Astrocyte of the spinal cord (primary cell): ENCODE measurements at places on chromosomes 6 and 20.

DNA sequence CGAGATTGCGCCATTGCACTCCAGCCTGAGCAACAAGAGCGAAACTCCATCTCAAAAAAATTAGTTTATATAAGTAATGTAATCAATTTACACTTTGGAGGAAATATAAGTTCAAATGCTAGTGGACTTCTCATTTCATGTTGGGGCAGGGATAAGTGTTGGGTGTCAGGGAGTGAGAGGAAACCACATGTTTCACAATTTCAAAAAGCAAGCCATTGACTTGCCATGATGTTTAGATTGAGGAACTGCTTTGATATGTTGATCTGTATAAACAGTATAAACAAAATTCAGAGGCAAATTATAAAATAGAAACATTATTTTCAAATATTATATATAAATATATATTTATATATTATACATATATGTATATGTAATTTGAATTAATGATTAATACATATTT lies 42.7 kb downstream of the FILIP1 start:
- DNase-seq, result no peak

- DNase-seq, result peak; percentile 72
These were observed 74.6 kb upstream of the THBS2 start for GRCh38 chr6:169328112-169328801.

DNA sequence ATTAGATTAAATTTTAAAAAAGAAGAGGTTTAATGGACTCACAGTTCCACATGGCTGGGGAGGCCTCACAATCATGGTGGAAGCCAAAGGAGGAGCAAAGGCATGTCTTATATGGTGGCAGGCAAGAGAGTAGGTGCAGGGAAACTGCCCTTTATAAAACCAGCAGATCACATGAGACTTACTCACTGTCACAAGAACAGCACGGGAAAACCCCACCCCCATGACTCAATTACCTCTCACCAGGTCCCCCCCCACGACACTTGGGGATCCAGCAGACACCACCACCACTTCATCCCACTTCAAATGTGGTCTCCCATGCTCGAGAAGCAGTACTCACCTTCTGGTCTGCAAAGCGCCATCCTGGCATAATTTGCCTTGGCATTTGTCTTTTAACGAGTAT lies 24.6 kb downstream of the MTFR2 start:
- DNase-seq, result no peak

DNA sequence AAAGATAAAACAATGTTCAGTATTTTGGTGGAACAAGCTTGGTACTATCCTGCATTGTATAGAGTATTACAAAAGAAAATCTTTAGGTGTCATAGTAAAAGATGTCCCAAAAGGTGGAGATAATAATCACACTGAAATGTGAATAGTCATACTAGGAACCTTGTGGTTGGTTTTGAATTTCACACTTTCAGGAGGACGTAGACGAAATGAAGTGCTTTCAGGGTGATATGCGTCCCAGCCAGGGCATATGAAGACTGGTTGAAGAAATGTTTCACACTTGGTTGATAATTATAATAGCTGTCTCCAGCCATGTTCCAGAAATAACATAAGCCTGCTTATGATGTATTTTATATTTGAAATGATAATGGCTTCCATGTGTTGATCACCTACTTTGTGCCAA lies 60.4 kb downstream of the SCAND1 start:
- no peak for DNase-seq

- DNase-seq, result no peak
These were observed 109.3 kb downstream of the DNAH8 start for GRCh38 chr6:38824243-38824894.

GRCh38 chr6:36728289-36729160 lies 30.9 kb downstream of the RAB44 start:
- DNase-seq, result no peak

GRCh38 chr6:11214084-11214833 lies 18.2 kb downstream of the NEDD9 start:
- no peak for DNase-seq

- no peak for DNase-seq
These were observed 59.4 kb downstream of the SLC35B3 start for GRCh38 chr6:8375916-8376315.

- DNase-seq, result no peak
These were observed 41.7 kb downstream of the TMEM242 start for GRCh38 chr6:157281570-157281969.

DNA sequence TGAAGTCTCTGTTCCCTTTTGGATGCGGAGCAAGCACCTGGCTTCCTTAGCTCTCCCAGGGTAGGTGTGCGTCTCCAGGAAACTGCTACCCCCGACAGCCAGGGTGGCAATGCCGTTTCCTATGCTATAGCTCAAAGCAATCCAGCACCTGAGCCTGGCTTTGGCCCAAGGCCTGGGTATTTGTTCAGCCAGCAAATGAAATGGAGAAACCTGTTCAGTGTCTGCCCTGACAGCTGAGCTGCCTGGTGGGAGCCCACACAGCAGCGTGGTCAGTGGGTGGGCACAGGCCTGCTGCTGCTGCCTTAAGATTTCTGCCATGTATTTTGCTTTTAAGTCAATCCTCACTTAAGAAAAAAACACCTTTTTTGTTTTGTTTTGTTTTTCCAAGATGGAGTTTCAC lies 13.7 kb downstream of the SPATA2 start:
- DNase-seq, result no peak

DNA sequence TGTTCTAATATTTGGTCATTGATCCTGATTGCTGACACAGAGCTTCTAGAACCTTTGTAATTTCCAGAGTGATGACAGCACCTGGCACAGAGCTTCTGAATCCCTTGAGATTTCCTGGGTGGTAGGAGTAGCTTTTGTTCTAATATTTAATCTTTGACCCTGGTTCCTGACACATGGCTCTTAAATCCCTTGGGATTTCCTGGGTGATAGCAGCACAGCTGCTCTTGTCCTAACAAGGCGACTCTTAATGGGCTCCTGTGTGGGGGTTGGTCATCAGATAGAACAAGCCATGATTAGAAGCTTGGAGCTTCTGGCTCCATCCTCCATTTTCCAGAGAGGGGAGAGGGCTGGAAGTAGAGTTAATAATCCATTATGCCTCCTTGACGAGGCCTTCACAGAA lies 18.4 kb downstream of the GMPR start:
- DNase-seq, result no peak
